ENCODE measurements at places on chromosomes 7 and 10.

- no peak for DNase-seq
These were observed 33.2 kb upstream of the SMNDC1 start for GRCh38 chr10:110337906-110338305.

- no peak for DNase-seq
These were observed 399.8 kb downstream of the HTR7 start for GRCh38 chr10:90458054-90458453.

- peak; percentile 69 for DNase-seq
These were observed 98.9 kb downstream of the LHPP start for GRCh38 chr10:124560377-124561105.

DNA sequence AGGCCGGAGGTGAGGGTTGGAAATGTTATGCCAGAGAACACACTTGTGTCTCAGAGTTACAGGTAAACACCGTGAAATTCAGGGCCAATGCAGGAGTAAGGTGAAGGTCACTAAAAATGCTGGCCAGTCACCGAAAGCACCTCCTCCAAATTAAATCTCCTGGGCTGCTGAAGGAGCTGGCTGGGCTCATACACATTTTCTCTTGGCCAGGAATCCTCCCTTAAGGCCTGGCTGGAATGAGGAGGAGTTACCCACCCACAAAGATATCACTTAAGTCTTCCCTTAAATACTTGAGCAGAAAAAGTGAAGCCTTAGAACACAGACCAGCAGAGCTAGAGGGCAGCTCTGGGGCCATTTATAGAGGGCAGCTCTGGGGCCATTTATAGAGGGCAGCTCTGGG, 46.3 kb downstream of the HTRA1 start:
- DNase-seq, result no peak

- DNase-seq, result no peak
These were observed 38.5 kb upstream of the WAC start for GRCh38 chr10:28494420-28494819.

- no peak for DNase-seq
These were observed 88.3 kb upstream of the TMEM248 start for GRCh38 chr7:66832531-66833351.

DNA sequence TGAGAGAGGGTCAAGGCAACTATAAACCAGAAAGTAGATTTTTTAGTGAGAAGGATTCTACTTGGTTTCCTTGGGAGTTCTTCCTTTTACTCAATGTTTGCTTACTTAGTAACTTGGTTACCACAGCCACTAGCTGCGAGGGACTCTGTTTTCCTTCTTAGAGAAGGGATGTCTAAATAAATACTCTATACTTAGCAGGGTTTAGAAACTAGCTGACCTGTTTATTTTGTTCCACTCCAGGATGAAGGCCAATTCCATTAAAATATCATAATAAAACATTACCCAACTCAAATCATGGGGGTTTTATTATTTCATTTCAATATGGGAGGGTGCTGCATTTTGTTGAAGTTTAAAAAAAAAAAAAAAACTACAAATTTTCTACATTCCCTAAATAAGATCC, 87.3 kb downstream of the PPP1R3A start:
- no peak for DNase-seq

GRCh38 chr10:129601737-129602136, 134.7 kb downstream of the MGMT start:
- DNase-seq, result no peak

- no peak for DNase-seq
These were observed 2.7 kb upstream of the FRAT2 start for GRCh38 chr10:97336942-97337831.

DNA sequence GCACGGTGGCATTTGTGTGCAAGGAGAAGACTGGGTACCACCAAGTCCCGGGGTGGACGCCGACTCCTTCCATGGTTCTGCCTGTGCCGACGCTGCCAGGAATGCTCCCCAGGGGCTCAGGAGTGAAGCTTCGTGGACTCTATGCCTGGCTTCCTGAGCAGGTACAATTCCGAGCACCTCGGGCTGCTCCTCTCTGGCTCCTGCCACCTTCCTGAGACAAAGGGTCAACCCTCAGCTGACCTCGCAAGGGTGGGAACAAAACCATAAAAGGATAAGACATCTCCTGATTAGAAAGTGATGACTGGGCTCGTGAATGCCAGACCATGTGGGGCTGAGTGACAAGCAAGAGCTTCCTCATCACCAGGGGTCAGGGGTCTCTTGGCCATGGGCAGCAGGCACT, 31.8 kb downstream of the CALML3 start:
- DNase-seq, result no peak

DNA sequence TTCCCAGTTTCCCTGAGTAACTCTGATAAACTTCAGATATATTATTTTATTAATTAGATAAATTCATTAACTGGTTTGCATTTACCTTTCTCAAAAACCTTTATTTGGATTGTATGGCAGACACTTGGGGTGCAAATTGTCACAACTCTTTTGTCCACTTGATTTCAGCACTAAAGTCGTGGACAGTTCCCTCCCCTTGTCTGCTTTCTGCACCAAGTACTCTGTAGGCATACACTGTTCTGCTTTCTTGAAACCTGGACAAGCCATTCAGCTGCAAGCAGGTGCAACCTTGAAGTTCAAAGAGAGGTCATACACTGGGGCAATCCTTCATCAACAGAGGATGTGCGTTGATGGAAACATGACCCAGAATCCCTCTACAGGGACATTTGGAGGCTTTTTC, 162.9 kb downstream of the ARL5B start:
- no peak for DNase-seq

- no peak for DNase-seq
These were observed 55.8 kb downstream of the FIGNL1 start for GRCh38 chr7:50394315-50394714.

DNA sequence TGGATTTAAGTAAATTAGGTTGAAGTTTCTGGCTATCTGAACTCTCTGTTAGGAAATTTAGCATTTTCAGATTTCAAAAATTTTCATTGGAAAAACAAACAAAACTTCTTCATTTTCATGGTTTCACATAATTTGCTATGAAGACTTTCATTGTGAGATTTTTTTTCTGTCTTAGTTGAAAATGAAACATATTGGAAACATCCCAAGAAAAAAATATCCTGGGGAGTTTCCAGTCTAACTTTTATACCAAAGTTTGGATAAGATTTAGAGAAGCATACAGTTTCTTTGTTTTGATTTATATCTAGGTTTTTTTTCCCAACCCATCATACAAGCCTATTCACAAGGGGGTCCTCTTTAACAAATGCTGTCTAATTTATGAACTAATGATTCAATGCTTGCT, 300.5 kb upstream of the SEMA3A start:
- DNase-seq, result no peak

- DNase-seq, result no peak
These were observed 34.9 kb downstream of the CHST15 start for GRCh38 chr10:124058346-124059003.

DNA sequence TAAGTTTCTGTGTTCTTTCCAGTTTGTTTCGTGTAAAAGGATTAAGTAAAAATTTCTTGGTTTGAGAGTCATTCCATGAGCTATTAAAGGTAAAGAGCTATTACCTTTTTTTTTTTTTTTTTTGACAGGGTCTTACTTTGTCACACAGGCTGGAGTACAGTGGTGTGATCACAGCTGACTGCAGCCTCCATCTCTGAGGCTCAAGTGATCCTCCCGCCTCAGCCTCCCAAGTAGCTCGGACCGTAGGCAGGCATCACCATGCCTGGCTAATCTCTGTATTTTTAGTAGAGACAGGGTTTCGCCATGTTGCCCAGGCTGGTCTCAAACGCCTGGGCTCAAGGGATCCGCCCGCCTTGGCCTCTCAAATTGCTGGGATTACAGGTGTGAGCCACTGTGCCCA, 1.4 kb downstream of the SMKR1 start:
- no peak for DNase-seq

GRCh38 chr10:91629715-91630549, 2.9 kb downstream of the PPP1R3C start:
- no peak for DNase-seq

- no peak for DNase-seq
These were observed 14.9 kb upstream of the GATAD1 start for GRCh38 chr7:92432299-92432946.

DNA sequence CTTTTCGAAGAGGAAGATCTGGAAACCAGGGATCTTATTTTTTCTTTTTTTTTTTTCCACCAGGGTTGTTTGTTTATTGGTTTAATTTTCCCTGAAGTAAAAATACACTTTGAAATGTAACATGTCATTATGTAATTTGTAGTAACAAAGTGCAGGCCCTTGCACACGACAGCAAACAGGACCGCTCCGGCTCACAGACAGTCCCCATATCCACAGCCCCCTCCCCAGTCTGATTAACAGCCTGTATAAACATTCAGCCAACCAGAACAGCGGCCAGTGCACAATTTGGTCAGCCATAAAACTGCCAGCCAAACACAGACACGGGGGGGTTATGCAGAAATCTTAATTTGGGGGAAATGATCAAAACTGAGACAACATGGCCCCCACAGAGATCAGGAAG, 431.6 kb upstream of the NPVF start:
- DNase-seq, result no peak

GRCh38 chr7:129780974-129781927, 169.7 kb downstream of the NRF1 start:
- no peak for DNase-seq
